H9 (cell line): ENCODE measurements at places on chromosomes 11 and 22. TPM values are rescaled to one million over a fixed set of nuclear protein-coding genes. Genes with fewer than 3 reads are reported as not detected.

GP1BB gene
- 2.4 and 3.4 TPM in 2 replicates for total RNA-seq

P2RY2 gene
- 0.26 and 0.35 TPM in 2 replicates for total RNA-seq

TYR gene
- not detected in 2 replicates for total RNA-seq

SBF2 gene
- total RNA-seq: 29.8 and 30.2 TPM in 2 replicates

TMEM134 gene
- 46.9 and 53.6 TPM in 2 replicates for total RNA-seq

GRCh38 chr11:72821920-72822799 is 7.9 kb downstream of the ATG16L2 start:
- DNase-seq: peak; percentile 95
- H3K27ac ChIP-seq: no peak overlapping the region
- peaks cover 2% of the 10 kb centered on the region; the same call in 1 of the 2 replicates for H3K4me1 ChIP-seq
- H3K36me3 ChIP-seq: peaks cover 20% of the 10 kb centered on the region

GRCh38 chr22:39946503-39947219 is 13.5 kb upstream of the TMA7B start:
- no peak overlapping the region for H3K4me3 ChIP-seq
- no peak for DNase-seq
- no peak overlapping the region for H3K27ac ChIP-seq
- peaks cover 18% of the 10 kb centered on the region for H3K4me1 ChIP-seq
- no peaks in the 10 kb centered on the region for H3K36me3 ChIP-seq

- H3K27me3 ChIP-seq: no peaks in the 10 kb centered on the region
- no peak for DNase-seq
- no peak overlapping the region for H3K4me3 ChIP-seq
- peaks cover 2% of the 10 kb centered on the region; the same call in 1 of the 2 replicates for H3K4me1 ChIP-seq
- no peak overlapping the region for H3K27ac ChIP-seq
Observed at GRCh38 chr11:27504205-27504604, 2.4 kb downstream of the LIN7C start.

DNA sequence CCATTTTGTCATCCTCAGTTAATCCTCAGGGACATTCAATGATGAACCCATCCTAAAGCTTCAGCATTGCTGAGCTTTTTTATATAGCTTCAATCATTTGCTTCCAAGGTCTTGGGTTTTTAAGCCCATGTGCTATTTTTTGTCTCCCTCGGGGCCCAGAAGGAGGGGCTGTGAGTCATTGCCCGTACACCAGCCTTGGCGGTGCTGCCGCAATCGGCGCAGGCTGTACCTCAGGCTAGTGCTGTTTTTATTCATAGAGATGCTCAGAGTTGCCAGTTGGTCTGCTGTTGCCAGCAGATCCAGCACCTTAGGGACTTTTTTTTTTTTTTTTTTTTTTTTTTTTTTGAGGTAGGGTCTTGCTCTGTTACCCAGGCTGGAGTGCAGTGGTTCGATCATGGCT is 35.5 kb downstream of the ACO2 start:
- no peak for DNase-seq
- peaks cover 17% of the 10 kb centered on the region; the same call in 2 of the 3 replicates for H3K36me3 ChIP-seq
- H3K4me3 ChIP-seq: no peak overlapping the region
- H3K4me1 ChIP-seq: no peaks in the 10 kb centered on the region

DNA sequence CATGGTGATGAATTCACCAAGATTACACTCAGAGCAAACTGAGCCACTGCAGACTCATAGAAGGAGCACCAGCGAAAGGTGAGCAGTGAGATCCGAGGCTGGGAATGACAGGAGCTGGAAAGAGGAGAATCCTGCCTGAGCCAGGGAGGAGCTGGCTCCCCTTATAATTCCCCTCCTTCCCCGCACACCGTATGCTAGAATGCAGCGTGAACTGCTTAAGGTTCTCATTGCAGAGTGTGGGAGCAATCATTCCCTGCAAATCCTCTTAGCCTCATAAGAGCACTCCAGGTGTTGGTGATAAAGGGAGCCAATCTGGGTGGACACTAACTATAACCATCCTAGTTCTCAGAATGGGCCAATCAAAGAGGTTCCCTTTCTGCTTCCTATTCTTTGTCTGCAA is 127.6 kb upstream of the TEAD1 start:
- no peaks in the 10 kb centered on the region for H3K4me1 ChIP-seq
- no peak for DNase-seq
- no peaks in the 10 kb centered on the region for H3K27me3 ChIP-seq
- no peak overlapping the region for H3K4me3 ChIP-seq
- H3K27ac ChIP-seq: no peak overlapping the region
